ENCODE measurements at places on chromosomes 3 and 15. TPM values are rescaled to one million over a fixed set of nuclear protein-coding genes. Genes with fewer than 3 reads are reported as not detected.

GRCh38 chr3:85427467-85427866 lies 468.7 kb downstream of the CADM2 start:
- no peak for DNase-seq

DNA sequence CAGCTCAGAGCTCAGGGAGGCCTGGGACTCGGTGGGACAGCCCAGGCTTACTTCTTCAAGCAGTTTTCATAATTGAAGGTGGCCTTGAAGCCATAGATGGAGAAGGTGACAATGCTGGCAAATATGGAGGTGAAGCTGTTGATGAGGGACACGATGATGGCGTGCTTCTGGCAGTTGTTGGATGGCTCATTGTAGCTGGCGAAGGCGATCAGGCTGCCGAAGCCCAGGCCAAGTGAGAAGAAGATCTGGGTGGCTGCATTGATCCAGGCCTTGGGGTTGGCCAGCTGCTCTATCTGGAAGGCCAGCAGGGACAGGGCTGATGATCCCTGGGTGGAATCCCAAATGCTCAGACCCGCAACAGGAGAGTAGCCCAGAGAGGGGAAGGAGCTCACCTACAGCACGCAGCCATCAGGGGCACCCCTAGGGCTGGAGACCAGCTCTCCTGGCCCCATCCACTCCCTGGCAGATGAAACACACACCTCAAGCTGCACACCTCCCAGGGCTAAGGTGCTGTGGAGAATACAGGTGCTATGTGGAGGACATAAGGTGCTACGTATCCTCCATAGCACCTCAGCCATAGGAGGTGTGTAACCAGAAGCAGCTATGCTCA lies 25.1 kb downstream of the SLC6A20 start:
- DNase-seq: no peak

DNA sequence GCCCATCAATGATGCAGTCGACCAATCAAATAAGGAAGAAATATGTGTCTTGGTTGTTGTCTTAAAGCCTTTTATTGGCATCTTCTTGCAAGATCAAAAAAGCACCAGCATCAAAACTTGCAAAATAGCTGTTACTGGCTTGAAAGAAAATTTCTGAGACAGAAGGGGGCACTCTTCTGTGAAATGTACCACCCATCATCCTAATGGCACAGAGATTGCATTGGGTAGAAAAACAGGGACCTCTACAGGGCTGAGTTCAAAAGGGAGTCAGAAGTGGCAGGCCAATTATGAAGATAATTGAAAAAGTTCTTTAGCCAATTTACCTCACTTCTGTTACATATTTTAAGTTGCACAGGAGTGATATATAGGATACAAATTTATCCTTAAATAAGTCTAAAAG lies 122.3 kb upstream of the GPR149 start:
- DNase-seq: no peak

DNA sequence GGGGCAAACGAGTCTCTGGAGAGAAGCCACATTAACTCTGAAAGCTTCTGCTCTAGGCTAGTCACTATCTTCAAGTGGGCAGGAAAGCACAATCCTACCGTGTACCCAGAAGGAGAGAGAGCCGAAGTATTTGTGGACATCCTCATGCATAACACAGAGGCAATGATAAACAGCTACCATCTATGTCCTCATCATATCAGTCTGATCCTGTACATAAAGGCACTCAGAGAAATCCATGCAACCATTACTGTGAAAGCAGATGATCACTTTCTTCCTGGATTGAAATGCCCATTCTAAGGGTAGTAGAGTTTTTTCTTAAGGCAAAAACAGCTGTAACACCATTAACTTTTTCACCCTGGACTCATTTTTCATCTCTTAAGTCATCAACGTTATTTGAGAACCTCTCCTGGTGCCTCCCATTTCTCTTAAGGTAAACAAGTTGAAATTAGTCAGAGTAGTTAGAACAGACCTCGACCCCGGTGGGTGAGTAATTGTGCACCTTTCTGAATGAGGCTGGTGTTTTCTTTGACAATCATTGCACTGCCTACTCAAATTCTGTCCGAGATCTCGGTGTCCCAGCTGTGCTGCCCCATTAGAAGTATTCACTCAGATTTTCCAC lies 327.4 kb downstream of the SHQ1 start:
- no peak for DNase-seq

DNA sequence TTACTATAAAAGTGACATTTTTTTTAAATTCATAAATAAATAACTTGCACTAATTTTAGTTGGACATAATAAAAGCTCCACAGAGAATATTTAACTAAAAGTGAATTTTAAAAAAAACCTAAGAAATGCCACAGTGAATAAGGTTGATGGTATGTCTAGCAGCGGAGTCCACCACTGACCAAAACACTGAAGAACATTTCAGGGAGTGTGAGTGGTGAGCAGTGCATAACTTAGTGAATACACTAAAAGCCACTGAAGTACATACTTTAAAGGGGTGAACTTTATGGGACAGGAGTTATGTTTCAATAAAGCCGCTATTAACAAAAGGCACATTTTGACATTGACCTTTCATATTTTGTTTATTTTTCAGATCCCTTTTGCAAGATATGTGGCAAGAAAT lies 32.3 kb downstream of the SRP14 start:
- DNase-seq: no peak

- DNase-seq: peak; percentile 67
Observed at GRCh38 chr3:150376001-150376848, 31.9 kb upstream of the TSC22D2 start.

Gene TMEM212
- 0.80 TPM for polyA plus RNA-seq

- DNase-seq: no peak
Observed at GRCh38 chr3:79872483-79872882, 104.7 kb upstream of the ROBO1 start.

Gene ETV5
- 208 TPM for polyA plus RNA-seq

DNA sequence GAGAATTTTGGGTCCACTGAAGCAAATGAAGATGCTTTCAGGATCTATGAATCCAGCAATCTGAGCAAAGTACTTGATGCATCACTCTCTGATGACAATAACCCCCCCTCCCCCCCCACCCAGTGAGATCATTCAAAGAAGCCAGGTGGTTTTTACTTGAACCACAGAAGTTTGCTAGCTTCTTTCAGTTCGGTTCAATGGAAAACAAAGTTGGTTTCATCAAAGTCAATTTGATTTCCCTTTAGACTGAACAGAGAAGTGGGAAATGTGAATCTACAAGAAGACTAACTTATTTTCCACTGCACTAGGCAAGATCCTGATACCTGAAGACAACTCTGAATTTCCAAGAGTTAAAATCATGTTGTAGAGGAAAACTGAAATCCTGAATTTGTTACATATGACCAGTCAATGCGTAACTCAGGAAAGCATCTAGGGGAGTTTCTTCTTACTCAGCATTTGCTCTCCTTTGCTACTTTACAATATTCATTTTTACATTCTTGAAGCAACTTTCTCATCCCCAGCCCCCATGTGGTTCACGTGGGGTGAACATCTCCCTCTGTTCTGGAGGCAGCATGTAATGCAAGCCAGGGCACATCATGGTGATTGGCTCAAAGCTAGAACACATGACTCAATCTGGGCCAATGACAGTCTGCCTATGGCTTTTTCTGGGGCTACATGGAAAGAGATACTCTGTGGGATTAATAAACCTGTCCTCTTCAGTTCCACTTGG lies 572.6 kb downstream of the FOXP1 start:
- no peak for DNase-seq

Gene LTK
- 3.1 TPM for polyA plus RNA-seq

Gene DHX30
- polyA plus RNA-seq: 58.9 TPM

Gene SMCO1
- not detected for polyA plus RNA-seq

Gene ALG1L2
- polyA plus RNA-seq: 2.4 TPM

GRCh38 chr3:197577366-197578074 lies 21.8 kb upstream of the BDH1 start:
- no peak for DNase-seq

Gene MKRN2OS
- polyA plus RNA-seq: 1.5 TPM

DNA sequence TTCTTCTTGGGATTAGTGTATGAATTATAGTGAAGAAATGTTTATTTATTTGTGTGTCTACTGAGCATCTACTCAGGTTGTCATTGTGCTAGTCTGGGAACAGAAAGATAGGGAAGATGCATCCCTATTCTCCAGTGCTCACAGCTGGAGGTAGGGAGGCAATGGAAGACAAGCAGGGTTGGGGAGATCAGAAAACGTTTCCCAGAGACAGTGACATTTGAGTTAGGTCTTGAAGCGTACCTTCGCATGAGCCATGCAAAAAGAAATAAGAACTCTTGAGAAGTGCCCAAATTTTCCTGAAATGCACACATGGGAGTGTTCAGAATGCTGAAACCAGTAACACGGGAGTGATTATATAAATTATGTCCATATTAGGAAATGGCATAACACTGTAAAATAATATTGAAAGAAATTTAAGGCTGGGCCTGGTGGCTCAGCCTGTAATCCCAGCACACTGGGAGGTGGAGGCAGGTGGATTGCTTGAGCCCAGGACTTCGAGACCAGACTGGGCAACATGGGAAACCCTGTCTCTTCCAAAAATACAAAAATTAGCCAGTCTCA lies 5.3 kb upstream of the CEMIP start:
- DNase-seq: no peak

Gene C3orf85
- polyA plus RNA-seq: not detected

Gene ZPLD1
- polyA plus RNA-seq: not detected

- DNase-seq: no peak
Observed at GRCh38 chr3:157610876-157611535, 107.8 kb upstream of the VEPH1 start.

Gene TF
- polyA plus RNA-seq: 3.8 TPM

Gene RYR3
- 11.2 TPM for polyA plus RNA-seq

- no peak for DNase-seq
Observed at GRCh38 chr3:38985581-38985980, 66.2 kb downstream of the SCN11A start.

Gene RAD18
- polyA plus RNA-seq: 8.2 TPM

DNA sequence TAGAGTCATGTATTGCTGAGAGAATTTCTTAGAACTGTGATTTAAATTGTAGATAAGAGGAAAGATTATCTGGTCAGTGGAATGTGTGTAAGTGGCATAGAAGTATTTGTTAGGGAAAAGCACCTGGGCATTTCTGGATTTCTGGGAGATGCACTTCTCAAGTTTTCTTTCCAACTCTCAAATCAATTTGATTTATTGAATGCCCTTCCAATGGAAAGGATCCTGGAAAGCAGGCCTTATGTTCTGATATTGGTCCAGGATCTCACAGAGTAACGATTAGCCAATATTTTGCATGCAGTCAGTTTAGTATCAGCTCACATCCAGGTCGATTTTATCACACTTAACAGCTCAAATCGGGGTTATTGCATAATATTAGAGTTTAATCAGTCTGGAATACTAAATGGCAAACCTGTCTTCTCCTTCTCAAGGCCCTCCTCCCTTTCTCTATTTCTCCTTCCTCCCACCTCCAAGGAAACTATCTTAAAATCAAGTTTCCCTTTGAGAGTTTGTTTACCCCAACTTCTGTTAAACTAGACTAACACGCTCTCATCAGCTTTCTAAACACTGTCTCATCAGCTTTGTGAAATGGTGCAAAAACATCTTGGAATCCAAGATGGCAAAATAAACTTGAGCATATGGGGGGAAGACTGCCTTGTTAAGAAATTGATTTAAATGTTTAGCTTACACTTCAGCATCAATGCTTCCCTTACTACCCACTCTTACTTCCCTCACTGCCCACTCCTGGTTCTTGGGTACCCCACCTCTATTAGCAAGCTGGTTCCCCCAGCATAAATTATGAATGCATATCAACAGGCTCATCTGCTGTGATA lies 9.5 kb downstream of the SOX2 start:
- DNase-seq: no peak

DNA sequence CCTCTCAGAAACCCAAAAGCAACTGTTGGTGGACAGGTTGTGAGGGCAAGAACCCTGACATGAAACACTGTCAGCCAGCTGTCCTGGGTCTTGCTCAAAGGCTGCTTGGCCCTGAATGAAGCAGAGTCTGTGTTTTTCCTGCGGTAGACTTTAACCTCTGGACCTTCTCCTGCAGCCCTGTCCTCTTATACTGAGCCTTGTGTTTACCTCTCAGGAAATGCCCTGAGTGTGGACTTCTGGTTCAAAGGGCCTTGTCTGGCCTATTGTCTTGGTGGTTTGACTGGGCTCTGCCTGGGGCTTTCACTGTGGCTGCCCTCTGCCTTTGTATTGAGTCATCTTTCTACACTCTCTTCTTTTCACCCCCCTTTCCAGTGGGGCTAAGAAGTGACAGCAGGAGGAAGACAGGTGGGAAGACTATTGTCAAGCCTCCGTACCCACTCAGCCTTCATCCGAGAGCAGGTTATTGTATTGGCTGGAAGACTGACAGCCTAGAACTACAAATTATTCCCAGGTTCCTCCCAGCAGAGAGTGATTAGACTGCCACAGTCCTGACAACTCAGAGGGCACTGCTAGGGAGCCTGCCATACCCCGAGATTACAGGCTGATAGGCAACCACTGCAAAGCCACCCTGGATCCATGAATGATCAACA lies 3.5 kb downstream of the SEC13 start:
- DNase-seq: no peak

- DNase-seq: no peak
Observed at GRCh38 chr15:87733541-87733941, 523.0 kb downstream of the NTRK3 start.

DNA sequence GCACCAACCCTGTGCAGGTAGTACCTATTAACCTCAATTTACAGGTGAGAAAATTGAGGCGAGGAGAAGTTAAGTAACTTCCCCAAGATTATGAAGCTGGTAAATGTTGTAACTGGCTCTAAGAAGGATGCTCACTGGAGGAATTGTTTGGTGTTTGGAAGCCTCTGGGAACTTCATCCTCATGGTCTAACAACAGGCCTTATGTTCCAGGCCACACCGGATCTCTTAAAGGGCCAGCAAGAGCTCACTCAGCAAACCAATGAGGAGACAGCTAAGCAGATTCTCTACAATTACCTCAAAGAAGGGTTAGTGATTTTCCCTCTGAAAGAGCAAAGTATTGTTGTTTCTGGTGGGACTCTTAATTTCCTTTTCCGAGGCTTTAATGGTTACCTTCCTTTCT lies 63.9 kb downstream of the CGNL1 start:
- DNase-seq: no peak

DNA sequence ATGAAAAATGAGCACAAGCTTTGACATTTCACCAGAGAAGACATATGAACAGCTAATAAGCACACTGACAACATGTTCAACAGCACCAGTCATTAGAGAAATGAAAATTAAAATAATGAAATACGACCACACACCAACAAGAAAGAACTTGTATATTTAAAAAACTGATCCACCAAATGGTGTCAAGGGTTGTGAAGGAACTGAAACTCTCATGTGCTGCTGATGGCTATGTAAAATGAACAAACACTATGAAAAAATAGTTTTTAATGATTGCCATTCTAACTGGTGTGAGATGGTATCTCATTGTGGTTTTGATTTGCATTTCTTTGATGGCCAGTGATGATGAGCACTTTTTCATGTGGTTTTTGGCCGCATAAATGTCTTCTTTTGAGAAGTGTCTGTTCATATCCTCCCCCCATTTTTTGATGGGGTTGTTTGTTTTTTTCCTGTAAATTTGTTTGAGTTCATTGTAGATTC lies 193.8 kb downstream of the SCAPER start:
- DNase-seq: no peak

- DNase-seq: no peak
Observed at GRCh38 chr3:142040941-142041491, 108.3 kb downstream of the TFDP2 start.

Gene CIDEC
- not detected for polyA plus RNA-seq

- no peak for DNase-seq
Observed at GRCh38 chr3:22947851-22948250, 255.3 kb upstream of the UBE2E2 start.

Gene LRTM1
- polyA plus RNA-seq: not detected

Gene CD86
- 3.3 TPM for polyA plus RNA-seq
